ENCODE measurements at places on chromosomes 1 and 21. TPM values are rescaled to one million over a fixed set of nuclear protein-coding genes. Genes with fewer than 3 reads are reported as not detected.
A peak's percentile ranks its signal among the peaks of the same experiment; 100 is the strongest.

- DNase-seq = peak; percentile 15
- H3K4me1 ChIP-seq = peaks cover 54% of the 10 kb centered on the region
- H3K27ac ChIP-seq = peak overlapping the region; percentile 60
- no peaks in the 10 kb centered on the region for H3K27me3 ChIP-seq
- peaks cover 40% of the 10 kb centered on the region for H3K36me3 ChIP-seq
- H3K4me3 ChIP-seq = no peak overlapping the region
Observed at GRCh38 chr1:36248250-36248894, 24.1 kb downstream of the THRAP3 start.

GRCh38 chr1:91018006-91018405, 3.8 kb downstream of the ZNF644 start:
- H3K27ac ChIP-seq = peak overlapping the region; percentile 56
- DNase-seq = no peak
- peak overlapping the region; percentile 94 for H3K4me3 ChIP-seq
- peaks cover 68% of the 10 kb centered on the region for H3K4me1 ChIP-seq

- DNase-seq = peak; percentile 13
- no peaks in the 10 kb centered on the region for H3K27me3 ChIP-seq
Observed at GRCh38 chr1:79497193-79497773, 490.8 kb upstream of the ADGRL4 start.

GRCh38 chr1:116777831-116778830, 23.9 kb downstream of the CD2 start:
- H3K27me3 ChIP-seq = no peaks in the 10 kb centered on the region
- peaks cover 42% of the 10 kb centered on the region for H3K4me1 ChIP-seq
- peak overlapping the region; percentile 95 for H3K27ac ChIP-seq
- DNase-seq = no peak
- H3K4me3 ChIP-seq = peak overlapping the region; percentile 47

GRCh38 chr1:179047636-179047997, 21.9 kb downstream of the FAM20B start:
- no peak overlapping the region for H3K27ac ChIP-seq
- no peak for DNase-seq
- no peaks in the 10 kb centered on the region for H3K27me3 ChIP-seq
- no peaks in the 10 kb centered on the region for H3K4me1 ChIP-seq
- H3K4me3 ChIP-seq = no peak overlapping the region

DNA sequence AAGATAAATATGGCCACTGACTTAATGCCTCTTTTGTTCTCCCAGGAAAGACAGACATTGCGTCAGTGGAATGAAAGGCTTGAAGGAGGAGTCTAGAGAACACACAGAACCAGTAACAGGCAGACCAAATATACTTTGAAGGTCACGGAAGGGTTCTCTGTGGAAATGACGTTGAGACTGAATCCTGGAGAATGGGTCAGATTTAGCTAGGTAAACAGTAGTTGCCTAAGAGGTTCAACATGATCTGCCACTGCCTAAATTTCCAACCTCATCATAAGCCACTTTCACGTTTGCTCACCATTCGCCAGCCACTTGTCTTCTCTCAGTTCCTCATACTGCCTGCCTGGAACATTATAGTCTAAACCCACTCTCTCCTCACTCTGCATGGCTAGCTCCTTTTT, 20.5 kb downstream of the PLA2G4A start:
- no peak for DNase-seq
- no peak overlapping the region for H3K4me3 ChIP-seq
- no peak overlapping the region for H3K27ac ChIP-seq
- no peaks in the 10 kb centered on the region for H3K4me1 ChIP-seq
- H3K27me3 ChIP-seq = peaks cover 9% of the 10 kb centered on the region

Gene PADI4
- 0.30 TPM for total RNA-seq

Gene LEFTY2
- not detected for total RNA-seq

GRCh38 chr1:2468041-2468472, 8.0 kb upstream of the PLCH2 start:
- no peaks in the 10 kb centered on the region for H3K36me3 ChIP-seq
- H3K27ac ChIP-seq = no peak overlapping the region
- H3K27me3 ChIP-seq = no peaks in the 10 kb centered on the region
- H3K4me1 ChIP-seq = no peaks in the 10 kb centered on the region
- no peak overlapping the region for H3K4me3 ChIP-seq

DNA sequence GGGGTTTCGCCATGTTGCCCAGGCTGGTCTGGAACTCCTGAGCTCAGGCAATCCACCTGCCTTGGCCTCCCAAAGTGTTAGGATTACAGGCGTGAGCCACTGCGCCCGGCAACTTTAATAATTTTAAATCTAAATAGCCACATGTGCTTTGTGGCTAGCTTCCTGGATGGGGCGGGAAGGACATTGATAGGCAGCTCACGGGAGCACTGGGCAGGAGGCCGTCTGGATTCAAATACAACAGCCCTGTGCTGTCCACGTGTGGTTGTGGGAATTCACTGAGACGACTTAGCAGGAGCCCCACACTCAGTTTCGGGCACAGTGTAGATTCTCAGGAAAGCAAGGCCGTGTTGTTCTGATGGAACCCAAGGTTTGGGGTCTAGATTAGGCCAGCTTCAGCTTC, 177.1 kb downstream of the ETS2 start:
- no peak overlapping the region for H3K4me3 ChIP-seq
- H3K36me3 ChIP-seq = no peaks in the 10 kb centered on the region
- peaks cover 57% of the 10 kb centered on the region for H3K27me3 ChIP-seq
- DNase-seq = no peak

Gene SORT1
- 0.39 TPM for total RNA-seq

DNA sequence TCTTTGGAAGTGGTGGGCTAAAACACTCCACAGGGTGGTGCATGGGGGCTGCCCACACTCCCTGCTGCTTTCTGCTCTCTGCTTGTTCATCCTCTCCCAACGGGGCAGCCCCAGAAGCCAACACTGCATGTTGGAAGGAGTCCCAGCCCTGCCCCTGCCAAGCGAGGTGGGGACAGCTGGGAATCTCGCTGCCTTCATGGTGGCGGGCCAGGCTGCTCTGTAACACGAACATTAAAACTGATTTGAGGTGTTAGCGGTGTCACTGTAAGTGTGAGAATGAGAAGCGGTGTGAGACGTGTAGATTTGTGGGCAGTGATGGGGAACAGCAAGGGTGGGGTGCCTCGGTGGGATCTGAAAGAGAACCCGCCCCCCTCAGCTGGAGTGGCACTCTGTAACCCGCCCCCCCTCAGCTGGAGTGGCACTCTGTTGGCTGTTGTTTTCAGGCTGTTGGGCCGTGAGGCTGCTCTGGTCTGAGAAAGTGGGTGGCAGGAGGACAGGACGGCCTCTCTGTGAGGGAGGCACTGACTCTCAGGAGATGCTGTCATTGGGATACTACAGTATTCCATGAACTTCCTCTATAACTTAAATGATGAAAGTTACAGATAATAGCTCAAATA, 80.9 kb downstream of the PCBP3 start:
- H3K4me1 ChIP-seq = peaks cover 17% of the 10 kb centered on the region
- no peaks in the 10 kb centered on the region for H3K27me3 ChIP-seq
- H3K36me3 ChIP-seq = no peaks in the 10 kb centered on the region
- no peak for DNase-seq
- H3K27ac ChIP-seq = peak overlapping the region; percentile 74

DNA sequence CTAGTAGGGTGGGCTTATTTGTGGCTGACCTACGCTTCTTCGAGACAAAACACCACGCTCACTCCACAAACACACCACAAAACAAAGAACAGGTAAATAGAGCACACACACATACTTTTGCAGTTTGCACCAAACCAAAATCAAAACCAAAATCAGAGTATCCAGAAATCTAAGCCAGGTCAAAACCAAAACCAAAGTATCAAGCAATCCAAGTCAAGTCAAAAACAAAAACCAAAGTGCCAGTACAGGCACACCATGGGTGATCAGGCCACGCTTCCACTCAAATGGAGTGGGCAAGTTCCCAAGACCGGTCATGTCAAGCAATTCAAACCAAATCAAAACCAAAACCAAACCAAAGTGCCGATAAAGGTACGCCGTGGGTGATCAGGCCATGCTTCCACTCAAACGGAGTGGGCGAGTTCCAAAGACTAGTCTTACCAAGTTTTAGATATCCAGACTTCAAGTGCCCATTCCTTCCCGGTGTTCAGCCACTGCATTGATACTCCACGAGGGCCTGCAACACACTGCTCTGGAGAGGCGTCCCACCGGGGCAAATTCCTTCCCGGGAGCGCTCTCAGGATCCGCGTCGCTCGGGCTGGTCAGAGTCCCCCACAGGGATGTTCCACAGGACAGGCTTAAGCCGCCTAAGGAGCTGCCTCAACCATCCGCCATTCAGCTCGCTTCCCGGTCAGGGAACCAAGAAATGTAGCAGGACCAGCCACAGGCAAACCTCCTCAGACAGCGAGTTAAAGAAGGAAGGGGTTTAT, 169.1 kb downstream of the CDC7 start:
- no peaks in the 10 kb centered on the region for H3K36me3 ChIP-seq
- H3K27ac ChIP-seq = peak overlapping the region; percentile 45
- no peak for DNase-seq
- H3K27me3 ChIP-seq = no peaks in the 10 kb centered on the region
- H3K4me1 ChIP-seq = peaks cover 34% of the 10 kb centered on the region

- no peaks in the 10 kb centered on the region for H3K27me3 ChIP-seq
- H3K27ac ChIP-seq = no peak overlapping the region
- H3K36me3 ChIP-seq = peaks cover 79% of the 10 kb centered on the region
- peak; percentile 62 for DNase-seq
- no peaks in the 10 kb centered on the region for H3K4me1 ChIP-seq
Observed at GRCh38 chr1:19113697-19114092, 96.4 kb downstream of the UBR4 start.

- no peak overlapping the region for H3K4me3 ChIP-seq
- no peaks in the 10 kb centered on the region for H3K27me3 ChIP-seq
- peaks cover 46% of the 10 kb centered on the region for H3K36me3 ChIP-seq
- no peak overlapping the region for H3K27ac ChIP-seq
Observed at GRCh38 chr1:53804791-53805505, 33.1 kb downstream of the NDC1 start.

Gene CDKN2C
- total RNA-seq = 9.2 TPM

Gene OR2L8
- not detected for total RNA-seq

Gene CBS
- total RNA-seq = 98.5 TPM

DNA sequence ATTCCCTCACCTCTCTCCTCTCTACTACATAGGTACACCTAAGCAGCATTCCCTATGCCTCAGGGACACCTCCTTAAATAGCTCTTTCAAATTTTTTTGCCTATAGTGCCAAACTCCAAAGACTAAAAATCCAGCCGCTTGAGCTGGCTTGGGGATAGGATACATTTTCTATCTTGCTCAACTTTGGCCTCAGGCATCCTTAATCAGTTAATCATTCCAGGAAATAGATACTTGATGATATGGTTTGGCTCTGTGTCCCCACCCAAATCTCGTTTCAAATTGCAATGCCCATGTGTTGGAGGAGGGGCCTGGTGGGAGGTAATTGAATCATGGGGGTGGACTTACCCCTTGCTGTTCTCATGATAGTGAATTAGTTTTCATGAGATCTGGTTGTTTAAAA, 11.4 kb upstream of the PHGDH start:
- H3K27ac ChIP-seq = no peak overlapping the region
- DNase-seq = no peak
- peaks cover 30% of the 10 kb centered on the region for H3K27me3 ChIP-seq
- no peaks in the 10 kb centered on the region for H3K4me1 ChIP-seq
- H3K4me3 ChIP-seq = no peak overlapping the region
- H3K36me3 ChIP-seq = no peaks in the 10 kb centered on the region

DNA sequence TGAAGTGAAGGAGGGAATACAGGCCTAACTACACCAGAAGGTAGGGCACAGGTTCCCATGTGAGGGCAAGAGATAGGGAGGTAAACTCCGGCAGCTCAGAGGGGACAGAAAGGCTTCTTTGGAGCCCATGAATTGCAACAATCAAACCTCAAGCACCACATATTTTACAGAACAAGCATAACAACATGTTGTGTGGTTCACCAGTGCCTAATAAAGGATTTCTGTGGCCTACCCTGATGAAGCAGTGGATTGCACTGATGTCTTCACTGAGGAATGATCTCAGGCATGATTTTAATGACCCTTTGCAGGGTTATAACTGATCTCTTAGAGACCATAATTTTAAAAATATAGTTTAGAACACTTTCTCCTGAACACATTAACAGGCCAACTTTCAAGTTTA, 77.4 kb downstream of the RUNX1 start:
- H3K4me1 ChIP-seq = peaks cover 90% of the 10 kb centered on the region
- no peak overlapping the region for H3K4me3 ChIP-seq
- no peak for DNase-seq
- H3K36me3 ChIP-seq = peaks cover 27% of the 10 kb centered on the region

Gene CYYR1
- not detected for total RNA-seq

DNA sequence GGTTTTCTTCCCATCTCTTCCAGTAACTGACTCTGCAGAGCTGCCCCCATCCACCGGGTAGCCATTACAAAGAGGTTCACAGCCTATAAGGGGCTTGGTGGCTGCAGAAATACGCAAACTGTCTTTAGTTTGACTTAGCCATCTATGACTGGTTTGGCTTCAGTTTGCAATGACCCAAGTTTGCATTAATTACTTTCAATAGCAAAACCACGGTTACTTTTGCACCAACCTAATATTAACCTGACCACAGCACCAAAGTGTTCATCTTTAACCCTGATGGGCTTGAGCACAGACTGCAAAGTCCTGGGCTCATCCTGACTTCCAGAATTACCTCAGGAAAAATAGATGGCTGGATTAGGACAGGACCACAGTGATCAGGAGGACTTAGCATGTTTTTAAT, 2.2 kb upstream of the HAO2 start:
- H3K4me1 ChIP-seq = no peaks in the 10 kb centered on the region
- no peak overlapping the region for H3K4me3 ChIP-seq
- no peak for DNase-seq
- H3K27ac ChIP-seq = no peak overlapping the region
- H3K36me3 ChIP-seq = no peaks in the 10 kb centered on the region
- H3K27me3 ChIP-seq = peaks cover 10% of the 10 kb centered on the region

GRCh38 chr21:43794311-43794710, 4.9 kb downstream of the RRP1 start:
- H3K36me3 ChIP-seq = peaks cover 76% of the 10 kb centered on the region
- no peak for DNase-seq
- no peak overlapping the region for H3K4me3 ChIP-seq
- no peak overlapping the region for H3K27ac ChIP-seq
- H3K4me1 ChIP-seq = peaks cover 21% of the 10 kb centered on the region

GRCh38 chr1:42033629-42034028, 114.9 kb upstream of the HIVEP3 start:
- H3K27ac ChIP-seq = no peak overlapping the region
- no peaks in the 10 kb centered on the region for H3K27me3 ChIP-seq
- H3K4me3 ChIP-seq = no peak overlapping the region
- H3K4me1 ChIP-seq = peaks cover 36% of the 10 kb centered on the region

Gene ADORA1
- total RNA-seq = not detected

Gene AUNIP
- 9.6 TPM for total RNA-seq

Gene TNNT2
- not detected for total RNA-seq

- no peaks in the 10 kb centered on the region for H3K36me3 ChIP-seq
- H3K4me1 ChIP-seq = no peaks in the 10 kb centered on the region
- H3K4me3 ChIP-seq = no peak overlapping the region
- H3K27me3 ChIP-seq = no peaks in the 10 kb centered on the region
Observed at GRCh38 chr1:118266436-118266835, 81.4 kb upstream of the SPAG17 start.

Gene TMEM82
- not detected for total RNA-seq

- H3K27ac ChIP-seq = no peak overlapping the region
- no peaks in the 10 kb centered on the region for H3K36me3 ChIP-seq
- no peaks in the 10 kb centered on the region for H3K4me1 ChIP-seq
- H3K27me3 ChIP-seq = peaks cover 23% of the 10 kb centered on the region
Observed at GRCh38 chr1:4801192-4801924, 146.9 kb downstream of the AJAP1 start.

Data from activated CD4-positive, alpha-beta T cell treated with anti-CD3 and anti-CD28 coated beads for 36 hours (primary cell).